MV-4-11 (cell line): ENCODE measurements at places on chromosomes 3 and 15.

DNA sequence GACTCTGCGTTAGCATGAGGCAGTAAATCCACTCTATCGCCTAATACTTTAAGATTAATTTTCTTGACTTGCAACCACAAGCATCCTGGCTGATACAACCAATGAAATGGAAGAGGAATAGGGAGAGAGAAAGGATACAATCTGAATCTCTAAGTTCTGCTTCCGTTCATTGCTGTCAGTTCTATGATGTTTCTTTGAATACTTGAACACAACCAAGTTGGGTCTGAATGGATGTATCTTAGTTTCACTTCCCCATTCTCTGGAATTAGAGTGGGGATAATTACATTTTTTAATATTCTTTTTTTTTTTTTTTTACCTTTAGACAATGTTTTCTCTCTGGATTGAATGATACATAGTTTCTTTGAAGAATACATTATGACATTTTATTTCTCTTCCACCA is 22.9 kb downstream of the PDE8A start:
- DNase-seq: peak; percentile 86

DNA sequence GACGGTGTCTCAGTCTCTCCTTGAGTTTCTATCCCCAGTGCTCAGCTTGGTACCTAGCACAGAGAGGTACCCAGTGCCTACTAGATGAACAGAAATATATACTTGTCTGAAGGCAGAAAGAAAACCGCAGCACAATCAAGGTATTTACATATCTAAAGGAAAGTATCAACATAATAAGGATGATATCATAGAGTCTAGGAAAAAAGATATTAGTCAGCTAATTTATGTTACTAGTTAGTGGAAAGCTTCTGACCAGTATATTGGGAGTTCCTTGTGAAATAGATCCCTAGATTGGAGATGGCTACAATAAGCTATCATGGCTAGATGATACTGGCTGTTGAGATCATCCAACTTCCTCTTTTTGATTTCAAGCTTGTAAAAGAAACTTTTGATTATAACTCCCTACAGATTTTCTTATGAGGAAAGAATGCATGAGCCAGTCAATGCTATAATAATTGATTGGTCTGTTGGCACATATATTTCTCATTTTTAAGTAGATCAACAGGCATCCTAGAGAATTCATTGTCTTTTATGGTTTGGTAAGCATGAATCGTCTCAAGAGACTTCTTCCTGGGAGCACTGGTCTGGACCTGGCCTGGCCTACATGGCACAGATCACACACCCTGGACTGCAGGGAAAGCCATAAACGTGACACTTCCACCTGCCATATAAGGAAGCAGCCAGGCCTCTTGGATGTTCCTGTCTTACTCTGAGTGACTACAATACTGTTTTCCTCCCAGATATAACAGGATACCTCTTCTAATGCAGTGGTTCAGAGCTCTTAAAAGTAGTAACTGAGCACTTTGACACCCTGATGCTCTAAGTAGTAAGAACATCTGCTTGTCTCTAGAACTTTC is 60.7 kb downstream of the IMPG2 start:
- DNase-seq: peak; percentile 64

GRCh38 chr3:98733812-98734281 is 29.3 kb upstream of the ST3GAL6 start:
- no peak for DNase-seq

DNA sequence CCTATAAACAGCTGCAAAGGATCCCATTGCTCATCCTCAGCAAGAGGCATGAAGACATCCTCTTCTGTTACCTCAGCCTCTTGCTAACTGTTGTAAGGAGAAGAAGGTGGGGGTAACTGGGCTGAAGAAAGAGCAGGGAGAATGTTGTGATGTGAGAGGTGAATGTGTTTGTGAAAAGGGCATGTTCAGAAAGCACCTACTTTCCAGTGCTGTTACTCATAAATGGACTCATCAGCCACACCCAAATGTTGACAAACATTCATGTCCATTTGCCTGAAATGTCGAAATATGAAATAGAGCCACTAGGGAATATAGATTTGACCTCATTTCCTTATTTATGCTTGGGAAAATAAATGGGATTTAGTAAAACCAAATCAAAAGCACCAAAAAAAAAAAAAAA is 12.6 kb downstream of the SLC24A1 start:
- no peak for DNase-seq
